ENCODE measurements at places on chromosomes 16 and 17.
A peak's percentile ranks its signal among the peaks of the same experiment; 100 is the strongest.

GRCh38 chr16:16021988-16022682 is 72.7 kb downstream of the ABCC1 start:
- peak; percentile 75 for DNase-seq

- DNase-seq: no peak
Observed at GRCh38 chr17:76540381-76541300, 797 bp downstream of the PRCD start.

GRCh38 chr16:46896314-46896968 is 12.3 kb downstream of the GPT2 start:
- DNase-seq: no peak

GRCh38 chr17:74972973-74973328 is 392 bp upstream of the HID1 start:
- no peak for DNase-seq

DNA sequence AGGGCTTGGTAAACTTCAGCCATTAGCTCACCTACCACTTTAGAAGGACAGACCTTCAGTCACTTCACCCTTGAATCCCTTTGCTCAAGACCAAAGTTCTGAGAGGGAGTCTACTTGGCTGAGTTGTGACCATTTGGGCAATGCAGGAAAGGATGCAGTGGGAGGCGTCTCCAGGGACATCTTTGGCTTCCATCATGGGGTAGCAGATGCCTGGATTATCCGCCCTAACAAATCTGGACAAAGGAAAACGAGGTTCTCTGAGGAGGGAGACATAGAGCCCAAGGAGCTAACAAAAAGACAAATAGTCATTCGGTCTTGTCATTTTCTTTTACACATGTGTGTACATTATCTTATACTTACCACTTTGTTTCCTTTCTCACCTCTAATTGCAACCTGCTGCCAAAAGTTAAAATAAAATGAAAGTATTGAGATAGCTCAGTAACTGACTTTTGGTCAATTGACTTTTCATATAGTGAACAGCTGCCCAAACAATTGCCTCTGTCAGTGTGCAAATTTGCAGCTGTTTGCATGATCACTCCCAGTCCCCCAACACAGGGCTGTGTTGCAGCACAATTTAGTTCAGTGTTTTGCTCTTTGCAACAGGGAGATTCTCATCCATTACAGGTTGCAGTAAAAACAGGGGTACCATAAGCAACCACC is 108.9 kb upstream of the EEF2KMT start:
- no peak for DNase-seq

DNA sequence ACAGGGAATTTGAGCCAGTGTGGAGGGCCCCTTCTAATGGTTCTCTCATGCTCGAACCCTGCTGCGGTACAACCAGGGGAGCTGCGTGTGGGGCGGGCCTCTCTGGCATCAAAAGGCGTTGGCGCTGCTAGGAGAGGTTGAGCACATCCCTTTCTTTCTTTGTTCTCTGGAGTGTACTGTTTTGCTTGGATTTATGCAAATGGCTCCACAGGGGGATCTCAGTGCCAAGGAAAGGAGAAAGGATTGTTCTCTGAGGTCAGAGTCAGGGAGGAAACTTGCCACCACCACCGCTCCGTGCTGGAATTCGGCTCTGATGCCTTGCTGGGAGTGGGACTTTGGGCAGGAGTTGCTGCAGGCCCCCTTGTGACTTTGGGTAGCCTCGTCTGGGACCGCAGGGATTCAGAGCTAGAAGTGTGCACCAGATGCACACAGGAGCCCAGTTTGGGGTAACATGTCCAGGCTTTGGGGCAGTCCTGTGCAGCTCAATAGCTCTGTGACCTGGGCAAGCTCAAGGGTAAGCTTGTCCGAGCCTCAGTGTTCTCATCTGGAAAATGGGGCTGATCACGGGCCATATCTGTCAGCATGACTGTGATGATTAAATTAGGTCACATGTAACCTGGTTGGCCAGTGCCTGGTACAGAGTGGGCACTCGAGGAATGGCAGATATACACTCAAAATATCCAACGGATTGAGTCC is 353.0 kb upstream of the EEF2KMT start:
- no peak for DNase-seq

GRCh38 chr17:16100737-16101400 is 101.2 kb downstream of the TTC19 start:
- peak; percentile 4 for DNase-seq

- no peak for DNase-seq
Observed at GRCh38 chr16:8619671-8620370, 1.7 kb upstream of the METTL22 start.

DNA sequence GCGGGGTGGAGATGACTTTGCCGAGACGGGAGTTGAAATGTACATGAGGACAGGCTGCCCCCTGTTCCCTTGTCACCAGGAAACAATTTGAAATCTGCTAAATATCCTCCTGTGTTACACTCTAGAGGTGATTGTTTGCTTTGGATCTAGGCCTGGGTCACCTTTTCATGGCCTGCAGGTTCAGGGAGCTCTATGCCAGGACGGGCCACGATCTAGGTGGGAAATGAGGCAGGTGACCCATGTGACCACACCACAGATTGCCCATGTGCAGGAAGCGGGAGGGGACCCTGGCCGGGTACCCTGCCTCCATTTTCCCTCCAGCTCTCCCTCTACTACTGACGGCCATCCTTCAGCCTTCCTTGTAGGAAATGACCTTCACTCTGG is 43.4 kb downstream of the MEAK7 start:
- no peak for DNase-seq

DNA sequence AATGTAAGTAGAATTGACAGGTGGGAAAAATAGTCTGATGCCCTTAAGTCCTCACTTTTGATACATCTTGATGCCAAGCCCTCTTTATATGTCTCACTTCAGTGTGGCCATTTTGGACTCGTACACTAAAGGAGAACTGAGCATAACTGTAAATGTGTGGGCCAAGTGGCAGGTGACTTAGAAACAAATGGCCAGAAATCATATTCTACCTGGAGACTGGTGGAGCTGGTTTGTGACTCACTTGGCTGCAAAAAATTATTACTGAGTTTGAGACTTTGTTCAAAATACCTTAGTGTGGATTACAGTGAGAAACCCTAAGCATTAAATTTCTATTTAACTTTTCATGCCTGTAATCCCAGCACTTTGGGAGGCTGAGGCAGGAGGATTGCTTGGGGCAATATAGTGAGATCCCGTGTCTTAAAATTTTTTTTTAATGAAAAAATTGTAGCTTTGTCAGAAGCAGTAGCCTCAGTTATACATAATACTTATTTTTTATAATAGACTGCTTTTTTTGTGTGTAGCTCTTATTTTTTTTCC is 5.0 kb downstream of the HAPSTR1 start:
- no peak for DNase-seq

- no peak for DNase-seq
Observed at GRCh38 chr16:41439-42068, 11.9 kb downstream of the POLR3K start.

- DNase-seq: no peak
Observed at GRCh38 chr17:31200287-31200686, 96.8 kb downstream of the OMG start.

- DNase-seq: no peak
Observed at GRCh38 chr17:62121025-62121730, 56.1 kb upstream of the MED13 start.

DNA sequence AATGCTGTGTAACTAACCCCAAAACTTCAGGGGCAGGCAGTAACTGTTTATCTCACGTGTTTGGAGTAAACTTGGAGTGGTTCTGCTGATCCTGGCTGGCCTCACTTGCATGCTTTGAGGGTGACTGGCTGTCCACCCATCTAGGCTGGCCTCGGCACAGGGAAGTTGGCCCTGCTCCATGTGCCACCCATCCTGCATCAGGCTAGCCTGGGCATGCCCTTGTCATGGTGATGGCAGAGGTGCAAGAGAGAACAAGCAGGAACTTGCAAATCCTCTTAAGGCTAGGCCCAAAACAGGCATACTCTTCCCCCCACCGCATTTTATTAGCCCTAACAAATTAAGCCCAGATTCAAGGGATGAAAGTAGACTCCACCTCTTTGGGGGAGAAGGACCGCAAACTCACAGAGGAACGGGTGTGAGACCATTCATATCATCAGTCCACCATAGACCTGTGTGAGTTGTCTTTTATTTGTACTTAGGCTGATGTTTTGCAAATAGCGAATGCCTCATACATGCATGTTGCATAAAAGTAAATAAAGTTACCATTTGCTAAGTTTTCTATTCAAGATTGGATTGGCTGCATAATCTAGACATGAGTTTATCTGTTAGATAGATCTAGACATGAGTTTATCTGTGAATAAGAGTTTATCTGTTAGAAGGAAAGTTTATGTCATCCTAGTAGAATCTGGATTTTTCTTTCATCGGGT is 221.0 kb downstream of the CCDC182 start:
- no peak for DNase-seq
